Putamen (tissue), 1 donor: ENCODE measurements at places on chromosomes 3 and 15.

GRCh38 chr3:86869566-86869965 lies 121.4 kb downstream of the VGLL3 start:
- no peak for DNase-seq

DNA sequence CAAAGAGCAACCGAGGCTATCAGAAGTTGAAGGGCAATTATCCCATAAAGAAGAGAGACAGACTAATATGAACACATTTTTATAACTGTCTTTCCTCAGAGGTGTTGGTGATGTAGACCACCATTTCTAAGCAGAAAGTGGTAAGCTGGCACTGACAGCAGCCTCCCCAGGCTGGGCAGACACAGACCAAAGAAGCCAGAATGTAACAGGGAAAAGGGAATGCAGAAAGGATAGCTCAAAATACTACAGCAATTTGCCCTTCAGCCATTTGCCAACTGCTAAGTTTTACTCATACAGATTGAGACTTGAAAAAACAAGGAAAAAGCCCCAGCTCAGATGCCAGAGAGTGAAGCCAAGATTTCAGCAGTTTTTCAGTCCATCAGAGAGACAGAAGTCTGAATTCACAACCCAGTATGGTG lies 73.5 kb upstream of the ABI3BP start:
- no peak for DNase-seq

- DNase-seq: no peak
These were observed 200.1 kb upstream of the GAP43 start for GRCh38 chr3:115423170-115423569.

GRCh38 chr15:48177383-48177765 lies 721 bp downstream of the MYEF2 start:
- DNase-seq: peak; percentile 34

- DNase-seq: no peak
These were observed 428.3 kb downstream of the GABRG3 start for GRCh38 chr15:27399241-27399640.

GRCh38 chr15:52749258-52749657 lies 40.9 kb downstream of the ONECUT1 start:
- no peak for DNase-seq

DNA sequence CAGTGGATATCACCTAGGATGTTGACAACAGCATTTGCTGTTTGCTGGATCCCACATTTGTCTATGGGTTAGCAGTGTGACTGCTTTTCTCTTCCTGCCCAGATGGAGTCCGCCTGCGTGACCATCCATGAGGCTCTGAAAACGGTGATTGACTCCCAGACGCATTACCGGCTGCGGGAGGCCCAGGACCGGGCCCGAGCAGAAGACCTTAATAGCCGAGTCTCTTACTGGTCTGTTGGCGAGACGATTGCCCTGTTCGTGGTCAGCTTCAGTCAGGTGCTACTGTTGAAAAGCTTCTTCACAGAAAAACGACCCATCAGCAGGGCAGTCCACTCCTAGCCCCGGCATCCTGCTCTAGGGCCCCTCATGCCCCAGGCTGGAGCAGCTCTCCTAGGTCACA lies 11.0 kb downstream of the TMED3 start:
- no peak for DNase-seq

GRCh38 chr3:121985846-121986245 lies 36.2 kb downstream of the ILDR1 start:
- DNase-seq: no peak

GRCh38 chr15:57328479-57328878 lies 47.8 kb upstream of the CGNL1 start:
- no peak for DNase-seq

GRCh38 chr3:15241341-15241740 lies 35.3 kb downstream of the CAPN7 start:
- no peak for DNase-seq

- DNase-seq: no peak
These were observed 1.1 kb downstream of the PDIA5 start for GRCh38 chr3:123067689-123068600.

DNA sequence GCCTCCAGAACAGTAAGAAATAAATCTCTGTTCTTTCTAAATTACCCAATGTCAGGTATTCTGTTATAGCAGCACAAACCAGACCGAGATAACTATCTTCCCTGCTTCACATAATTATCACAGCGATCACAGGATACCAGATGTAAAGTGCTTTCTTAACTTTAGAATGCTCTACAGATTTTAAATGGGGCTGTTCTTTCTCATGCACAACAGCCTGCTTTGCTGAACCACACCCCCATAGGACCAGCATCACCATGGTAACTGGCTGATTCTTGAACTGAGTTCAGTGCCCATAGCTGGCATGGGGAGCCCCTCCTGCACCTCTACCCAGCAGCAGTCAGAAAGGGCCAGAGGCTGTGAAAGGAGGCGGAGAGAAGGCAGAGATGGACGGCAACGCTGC lies 7.8 kb downstream of the CD80 start:
- no peak for DNase-seq

GRCh38 chr3:30741889-30742288 lies 135.5 kb downstream of the TGFBR2 start:
- no peak for DNase-seq

GRCh38 chr3:37170513-37170912 lies 3.9 kb downstream of the LRRFIP2 start:
- no peak for DNase-seq

- peak; percentile 76 for DNase-seq
These were observed 495.2 kb downstream of the ROBO2 start for GRCh38 chr3:77535116-77535515.

GRCh38 chr3:42190701-42191442 lies 75.1 kb downstream of the CCK start:
- no peak for DNase-seq

DNA sequence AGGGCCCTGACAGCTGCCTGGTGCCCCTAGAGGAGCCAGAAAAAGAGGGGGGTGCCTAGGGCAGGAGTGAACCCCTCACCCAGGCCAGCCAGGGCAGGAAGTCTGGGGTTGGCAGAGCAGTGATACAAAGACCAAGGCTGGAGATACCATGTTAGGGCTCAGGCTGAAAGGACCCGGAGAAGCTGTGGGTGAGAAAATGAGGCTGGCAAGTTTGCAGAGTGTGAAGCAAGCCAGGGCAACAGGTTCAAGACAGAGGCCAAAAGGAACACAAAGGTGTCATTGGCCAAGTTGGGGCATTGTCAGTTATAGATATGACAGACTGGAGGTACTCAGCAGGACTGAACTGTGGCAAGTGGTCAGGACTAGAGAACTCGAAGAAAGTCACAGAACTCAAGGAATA lies 40.6 kb upstream of the IREB2 start:
- DNase-seq: no peak

DNA sequence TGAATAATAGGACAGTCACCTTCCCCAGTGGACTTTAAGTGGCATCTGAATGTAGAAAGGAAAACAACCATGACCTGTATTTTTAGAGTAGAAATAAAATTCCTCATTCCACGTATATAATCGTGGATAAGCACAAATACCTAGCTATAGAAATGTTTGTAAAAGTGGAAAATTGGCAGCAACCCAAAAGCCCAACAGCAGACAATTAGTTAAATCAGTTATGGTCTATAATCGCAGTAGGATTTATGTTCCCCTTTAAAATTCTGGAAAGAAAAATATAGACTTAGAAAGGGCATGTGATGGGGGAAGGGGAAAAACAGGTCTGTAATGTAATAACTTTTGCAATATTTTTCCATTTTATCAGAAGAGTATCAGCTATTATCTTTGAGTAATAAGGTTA lies 241.9 kb upstream of the ST8SIA2 start:
- no peak for DNase-seq

- no peak for DNase-seq
These were observed 91.9 kb downstream of the ARNT2 start for GRCh38 chr15:80496096-80496495.

DNA sequence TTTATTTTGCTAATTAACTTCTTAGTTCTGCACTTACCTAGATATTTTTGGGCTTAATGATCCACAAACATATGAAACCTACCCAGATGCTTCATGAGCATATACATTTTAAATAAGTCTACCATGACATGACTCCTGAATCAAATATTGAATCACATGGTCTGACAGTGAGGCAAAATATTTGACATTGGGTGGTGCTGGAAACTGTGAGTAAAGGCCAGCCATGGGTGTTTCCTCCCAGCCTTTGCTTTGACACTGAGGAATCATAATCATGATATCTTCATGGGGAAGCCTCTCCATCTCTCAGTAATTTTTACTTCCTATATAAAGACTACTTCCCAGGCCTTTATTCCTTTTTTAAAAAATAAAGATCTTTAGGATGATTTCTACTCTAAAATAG lies 22.8 kb upstream of the SSR3 start:
- DNase-seq: no peak

- no peak for DNase-seq
These were observed 15.6 kb upstream of the WWTR1 start for GRCh38 chr3:149673393-149673792.

DNA sequence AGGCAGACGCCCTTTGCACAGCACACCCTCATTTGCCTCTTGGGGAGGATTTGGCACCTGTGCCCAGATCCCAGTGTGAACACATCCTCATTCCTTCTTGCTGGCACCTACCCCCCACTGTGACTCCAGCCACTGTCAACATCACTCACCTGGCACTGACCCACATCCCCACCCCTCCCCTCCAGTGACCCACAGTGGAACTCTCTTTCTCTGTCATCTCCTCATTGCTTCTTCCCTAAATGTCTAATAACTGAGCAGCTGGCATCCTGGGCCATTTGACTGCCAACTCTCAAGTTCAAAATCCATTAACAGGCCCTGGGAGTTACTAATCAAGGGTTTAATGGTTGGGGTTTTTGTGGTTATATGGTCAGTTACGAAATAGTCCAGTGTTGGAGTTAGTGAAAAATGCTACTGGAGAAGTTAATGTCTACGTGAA lies 14.4 kb downstream of the SNAPC5 start:
- DNase-seq: no peak

- no peak for DNase-seq
These were observed 30.2 kb upstream of the IREB2 start for GRCh38 chr15:78407608-78408354.

GRCh38 chr3:52277071-52277964 lies 1.1 kb downstream of the WDR82 start:
- DNase-seq: peak; percentile 43

GRCh38 chr3:64462203-64462602 lies 225.6 kb downstream of the ADAMTS9 start:
- no peak for DNase-seq

DNA sequence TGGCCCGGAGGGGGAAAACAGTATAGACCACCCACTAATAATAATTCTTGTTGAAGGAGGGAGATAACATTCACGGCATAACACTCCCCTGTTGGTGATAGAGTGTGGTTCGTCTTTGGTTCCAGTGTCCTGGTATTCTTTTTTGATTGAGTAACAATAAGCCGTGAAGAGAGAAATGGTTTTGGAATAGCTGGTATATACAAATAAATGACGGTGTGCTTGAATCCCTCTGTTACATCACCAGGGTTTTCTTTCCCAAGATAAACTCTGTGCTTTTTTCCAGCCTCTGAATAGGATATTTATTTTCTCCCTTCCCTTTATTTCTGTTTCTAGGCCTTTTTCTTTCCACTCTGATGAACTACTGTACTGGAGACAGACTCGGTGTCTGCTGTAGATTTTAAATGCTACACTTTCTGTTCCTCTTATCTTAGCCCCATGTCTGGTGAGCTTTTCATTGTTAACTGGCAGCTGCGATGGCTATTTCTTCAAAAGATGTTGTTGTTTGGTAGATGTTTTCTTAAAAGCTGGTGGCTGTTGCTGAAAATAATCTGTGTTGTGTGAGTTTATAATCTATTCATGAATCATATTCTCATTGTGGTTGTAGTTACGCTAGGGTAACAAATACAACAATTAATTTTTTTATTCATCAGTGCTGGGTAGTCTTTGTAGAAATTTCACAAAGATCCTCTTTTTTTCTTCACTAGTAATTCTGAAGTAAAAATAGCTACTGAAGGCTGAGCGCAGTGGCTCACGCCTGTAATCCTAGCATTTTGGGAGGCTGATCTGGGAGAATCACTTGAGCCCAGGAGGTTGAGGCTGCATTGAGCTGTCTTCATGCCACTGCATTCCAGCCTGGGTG lies 15.5 kb upstream of the SCAANT1 start:
- no peak for DNase-seq

- DNase-seq: no peak
These were observed 142.9 kb upstream of the TP63 start for GRCh38 chr3:189488241-189488767.

DNA sequence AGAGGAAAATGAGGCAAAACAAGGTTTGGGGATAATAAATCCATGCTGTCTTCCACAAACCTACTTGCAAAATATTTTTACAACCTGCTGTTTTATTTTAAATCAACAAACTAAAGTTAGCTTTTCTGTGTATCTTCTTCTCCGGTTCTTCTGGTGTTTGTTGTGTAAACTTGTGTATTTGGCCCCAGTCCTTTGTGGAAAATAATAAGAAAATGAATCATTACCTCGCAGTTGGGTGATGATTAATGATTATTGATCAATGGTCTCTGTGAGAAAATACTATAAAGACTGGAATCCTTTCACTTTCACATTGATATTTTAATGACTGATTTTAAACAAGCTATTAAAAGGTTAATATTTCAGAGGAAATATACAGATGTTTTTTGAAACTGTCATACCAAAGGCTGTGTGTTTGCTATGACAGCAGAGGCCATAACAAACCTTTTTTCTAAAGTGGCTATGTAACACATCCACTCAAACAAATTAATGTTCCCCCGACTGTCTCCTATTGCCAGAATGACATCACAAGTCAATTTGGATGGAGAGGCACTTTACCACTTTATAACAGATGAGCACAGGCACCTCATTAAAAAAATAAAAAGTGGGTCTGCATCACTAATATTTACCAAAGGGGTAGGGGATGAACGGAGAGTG lies 152.5 kb downstream of the MEX3B start:
- no peak for DNase-seq
